ENCODE measurements at places on chromosomes 3 and 15.
A peak's percentile ranks its signal among the peaks of the same experiment; 100 is the strongest.

GRCh38 chr3:31946484-31947081 lies 34.5 kb downstream of the OSBPL10 start:
- no peak for DNase-seq

DNA sequence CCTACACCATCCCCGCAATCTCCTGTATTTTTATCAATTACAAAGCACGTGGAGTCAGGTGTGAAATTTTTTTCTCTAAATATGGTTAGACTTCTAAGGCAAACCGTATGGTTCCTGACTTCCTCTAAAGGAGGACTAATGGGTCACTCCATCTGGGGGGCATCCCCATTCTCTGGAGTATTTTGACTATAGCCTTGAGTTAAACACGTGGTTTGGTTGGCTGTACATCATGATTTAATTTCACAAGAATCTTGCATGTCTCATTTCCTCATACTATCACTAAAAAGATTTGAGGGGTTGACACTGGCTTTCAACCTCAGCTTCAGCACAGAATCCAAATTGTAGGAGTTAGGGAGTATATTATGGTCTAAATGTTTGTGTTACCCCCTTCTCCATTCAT lies 25.3 kb upstream of the ZNF770 start:
- no peak for DNase-seq

GRCh38 chr15:29035336-29036285 lies 149.8 kb downstream of the APBA2 start:
- DNase-seq: no peak

- DNase-seq: no peak
Observed at GRCh38 chr15:37375519-37375918, 275.2 kb upstream of the MEIS2 start.

DNA sequence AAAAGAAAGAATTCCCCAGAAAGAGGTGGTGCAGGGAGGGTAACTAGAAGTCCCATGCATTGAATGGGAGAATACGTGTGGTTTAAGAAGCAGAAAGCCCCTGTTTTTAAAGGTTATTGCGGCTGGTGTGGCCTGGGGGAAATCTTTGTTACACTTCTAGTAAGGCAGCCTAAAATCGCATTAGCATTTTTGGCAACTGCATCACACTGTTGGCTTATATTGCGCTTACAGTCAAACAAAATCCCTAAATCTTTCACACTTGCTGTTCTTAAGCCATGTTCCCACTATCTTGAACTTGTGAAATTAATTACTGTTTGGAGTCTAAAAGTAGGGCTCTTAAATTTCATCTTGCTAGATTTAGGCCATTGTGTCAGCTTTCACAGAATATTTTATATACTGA lies 66.0 kb upstream of the GOLIM4 start:
- no peak for DNase-seq

DNA sequence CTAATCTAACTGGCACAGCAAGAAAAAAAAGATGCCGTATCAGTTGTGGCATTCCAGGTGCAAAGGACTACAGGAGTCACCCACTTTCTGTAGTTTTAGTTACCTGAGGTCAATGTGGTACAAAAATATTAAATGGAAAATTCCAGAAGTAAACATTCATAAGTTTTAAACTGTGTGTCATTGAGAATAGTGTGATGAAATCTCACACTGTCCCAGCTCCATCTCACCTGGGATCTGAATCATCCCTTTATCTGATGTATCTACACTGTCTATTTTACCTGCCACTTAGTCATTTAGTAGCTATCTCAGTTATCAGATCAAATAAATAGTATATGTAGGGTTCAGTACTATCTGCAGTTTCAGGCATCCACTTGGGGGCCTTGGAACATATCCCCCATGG lies 26.7 kb downstream of the GBE1 start:
- no peak for DNase-seq

DNA sequence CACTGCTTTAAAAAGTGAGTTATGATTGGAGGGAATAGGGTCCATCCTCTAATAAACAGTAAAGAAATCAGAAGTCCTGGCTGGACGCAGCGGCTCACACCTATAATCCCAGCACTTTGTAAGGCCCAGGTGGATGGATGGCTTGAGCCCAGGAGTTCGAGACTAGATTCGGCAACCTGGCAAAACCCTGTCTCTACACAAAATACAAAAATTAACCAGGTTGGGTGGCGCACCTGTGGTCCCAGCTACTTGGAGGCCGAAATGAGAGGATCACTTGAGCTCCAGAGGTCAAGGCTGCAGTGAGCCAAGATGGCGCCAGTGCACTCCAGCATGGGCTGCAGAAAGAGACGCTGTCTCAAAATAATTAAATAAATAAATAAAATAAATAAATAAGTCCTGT lies 171.2 kb downstream of the POTEB3 start:
- DNase-seq: no peak

DNA sequence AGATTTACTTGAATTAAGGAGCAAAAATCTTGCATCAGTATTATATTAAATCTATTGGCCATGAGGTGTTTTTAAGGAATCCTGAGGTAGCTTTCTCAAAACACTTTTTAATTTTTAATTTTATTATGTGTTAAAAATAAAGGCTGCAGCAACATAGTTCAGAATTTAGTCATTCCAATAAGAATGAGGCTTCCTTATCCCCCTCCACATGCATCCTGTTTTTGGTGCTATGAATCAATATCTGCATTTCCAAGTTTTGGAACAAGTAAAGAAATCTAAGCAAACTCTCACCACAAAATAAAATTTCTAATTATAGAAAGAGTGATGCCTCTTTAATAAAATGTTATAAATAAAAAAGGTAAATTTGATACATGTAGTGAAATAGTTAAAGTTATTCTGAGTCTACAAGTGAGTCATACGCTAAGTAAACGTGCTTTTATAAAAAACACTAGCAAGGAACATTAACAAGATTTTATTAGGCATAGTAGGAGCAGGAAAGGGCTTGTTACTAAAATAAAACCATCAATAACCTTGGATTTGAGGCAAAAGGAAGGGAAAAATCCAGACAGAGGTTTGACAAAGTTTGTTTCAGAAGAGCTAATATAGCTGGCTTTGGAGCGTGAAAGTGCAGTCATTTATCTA lies 1218.0 kb downstream of the NSUN3 start:
- DNase-seq: no peak

DNA sequence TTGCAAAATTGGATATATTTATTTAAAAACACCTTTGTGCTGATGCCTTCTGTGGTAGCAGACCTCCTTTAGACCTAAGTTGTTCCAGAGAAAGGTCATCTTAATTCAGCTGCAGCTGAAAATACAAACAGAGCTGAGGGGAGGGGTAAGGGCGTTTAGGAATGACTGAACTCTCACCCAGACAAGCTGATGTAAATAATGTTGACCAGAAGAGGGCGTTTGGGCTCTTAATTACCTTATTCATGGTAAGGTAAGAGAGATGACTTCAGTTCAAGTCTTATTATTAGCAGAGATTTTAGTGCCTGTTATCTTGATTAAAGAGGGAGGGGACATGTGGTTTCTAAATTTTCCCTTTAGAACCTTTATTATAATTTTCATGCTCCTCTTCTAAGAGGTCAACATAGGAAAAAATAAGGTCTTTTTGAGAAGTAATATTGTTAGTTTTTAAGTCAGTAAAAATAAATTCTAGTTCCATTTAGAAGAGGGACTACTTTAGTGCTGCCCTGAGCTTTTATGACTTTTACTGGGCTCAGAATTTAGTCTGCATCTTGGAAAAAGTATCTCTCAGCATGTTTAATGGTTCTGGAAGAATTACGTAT lies 46.3 kb downstream of the GPR171 start:
- peak; percentile 82 for DNase-seq

DNA sequence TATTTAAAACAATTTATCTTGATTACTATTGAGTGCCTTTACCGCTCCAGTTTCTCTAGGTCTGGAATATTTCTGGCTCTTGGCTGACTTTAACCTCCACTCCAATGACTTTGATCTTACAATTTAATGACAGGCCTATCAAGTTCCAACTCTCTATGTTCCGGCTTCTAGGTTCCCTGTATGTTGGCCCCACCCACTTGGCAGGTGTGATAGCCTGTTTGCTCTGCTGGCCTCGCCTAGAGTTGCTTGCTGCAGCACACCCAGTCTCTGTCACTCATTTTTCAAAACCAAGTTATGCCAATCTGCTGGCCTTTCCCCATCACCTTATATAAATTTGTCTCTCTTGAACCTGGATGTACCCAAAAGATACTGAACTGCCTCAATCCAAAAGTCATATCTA lies 428.0 kb downstream of the ROBO1 start:
- DNase-seq: no peak

- DNase-seq: no peak
Observed at GRCh38 chr15:25436707-25437106, 2.1 kb downstream of the UBE3A start.

DNA sequence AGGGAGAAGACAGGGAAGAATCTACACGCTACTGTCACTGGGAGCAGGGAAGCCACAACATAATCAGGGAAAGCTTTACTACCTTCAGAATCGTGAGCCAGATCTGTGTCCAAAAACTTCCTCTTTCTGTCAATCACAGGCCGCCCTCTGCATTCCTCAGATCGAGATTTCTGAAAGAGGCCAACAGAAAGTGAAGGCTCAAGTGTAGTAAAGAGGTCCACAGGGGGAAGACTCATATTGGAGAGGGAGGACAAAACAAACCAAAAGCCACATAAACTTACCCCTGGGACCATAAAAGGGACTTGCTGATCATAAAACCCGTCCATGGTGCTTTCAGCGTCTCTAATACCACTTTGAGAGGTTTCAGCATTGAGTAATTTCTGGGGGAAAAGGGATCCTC lies 3.3 kb downstream of the ETV5 start:
- no peak for DNase-seq

DNA sequence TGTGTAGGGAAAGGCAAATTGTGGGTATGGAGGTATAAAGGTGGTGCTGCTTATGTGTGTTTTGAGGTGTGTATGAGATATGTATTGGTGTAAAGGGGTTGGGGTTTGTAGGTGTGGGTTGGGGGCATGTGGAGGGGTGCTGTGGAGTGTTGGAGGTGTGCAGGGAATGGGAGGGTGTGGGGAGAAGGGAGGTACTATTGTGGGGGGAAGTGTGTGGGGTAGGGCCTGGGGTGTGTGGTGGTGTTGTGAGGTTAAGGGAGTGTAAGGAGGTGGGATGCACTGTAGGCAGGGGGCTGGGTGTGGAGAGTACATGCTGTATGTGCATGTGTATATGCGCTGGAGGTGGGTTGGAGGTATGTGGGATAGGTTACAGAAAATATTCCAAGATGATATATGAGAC lies 15.7 kb downstream of the CCDC12 start:
- DNase-seq: no peak

DNA sequence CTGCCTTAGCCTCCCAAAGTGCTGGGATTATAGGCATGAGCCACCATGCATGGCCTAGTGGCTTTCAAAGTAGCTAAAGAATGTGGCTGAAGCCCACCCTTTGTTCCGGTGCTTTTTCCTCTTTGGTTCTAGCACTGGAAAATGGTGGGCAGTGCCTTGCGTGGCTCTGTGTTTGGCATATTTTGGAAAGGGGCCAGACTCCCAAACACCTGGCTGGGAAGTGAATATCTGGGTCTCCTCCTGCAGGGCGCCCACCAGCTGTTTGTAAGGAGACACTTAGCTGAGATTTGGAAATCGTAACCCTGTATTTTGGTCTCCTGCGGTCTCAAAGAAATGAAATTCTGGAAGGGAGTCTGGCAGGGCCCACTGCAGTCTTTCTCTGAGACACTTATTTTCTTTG lies 336.4 kb downstream of the IL20RB start:
- DNase-seq: no peak

- DNase-seq: no peak
Observed at GRCh38 chr3:49998326-49998725, 58.4 kb downstream of the RBM6 start.

- DNase-seq: no peak
Observed at GRCh38 chr3:27861046-27862036, 139.2 kb upstream of the EOMES start.

- DNase-seq: no peak
Observed at GRCh38 chr3:52925405-52926313, 28.3 kb upstream of the STIMATE start.

- DNase-seq: no peak
Observed at GRCh38 chr15:92663250-92663951, 7.8 kb upstream of the FAM174B start.

All from CD4-positive, CD25-positive, alpha-beta regulatory T cell (primary cell).